ENCODE measurements at places on chromosomes 1 and 21.

GRCh38 chr1:22339237-22339636 lies 112.4 kb upstream of the ZBTB40 start:
- DNase-seq = no peak

- DNase-seq = no peak
Observed at GRCh38 chr1:204216880-204217647, 3.3 kb upstream of the GOLT1A start.

DNA sequence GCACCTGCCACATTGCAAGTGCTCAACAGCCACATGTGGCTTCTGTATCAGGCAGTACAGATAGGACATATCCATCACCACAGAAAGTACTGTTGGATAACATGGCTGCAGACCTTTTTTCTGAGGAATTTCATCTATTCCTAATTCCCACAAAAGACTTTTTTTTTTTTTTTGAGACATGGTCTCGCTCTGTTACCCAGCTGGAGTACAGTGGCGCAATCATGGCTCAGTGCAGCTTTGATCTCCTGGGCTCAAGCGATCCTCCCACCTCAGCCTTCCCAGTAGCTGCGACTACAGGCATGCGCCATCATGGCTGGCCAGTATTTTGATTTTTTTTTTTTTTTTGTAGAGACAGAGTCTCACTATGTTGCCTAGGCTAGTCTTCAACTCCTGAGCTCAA lies 33.3 kb downstream of the YARS1 start:
- DNase-seq = no peak

GRCh38 chr1:207424570-207425131 lies 29.5 kb upstream of the CR2 start:
- peak; percentile 43 for DNase-seq

GRCh38 chr21:43812139-43812821 lies 22.9 kb downstream of the RRP1 start:
- no peak for DNase-seq

DNA sequence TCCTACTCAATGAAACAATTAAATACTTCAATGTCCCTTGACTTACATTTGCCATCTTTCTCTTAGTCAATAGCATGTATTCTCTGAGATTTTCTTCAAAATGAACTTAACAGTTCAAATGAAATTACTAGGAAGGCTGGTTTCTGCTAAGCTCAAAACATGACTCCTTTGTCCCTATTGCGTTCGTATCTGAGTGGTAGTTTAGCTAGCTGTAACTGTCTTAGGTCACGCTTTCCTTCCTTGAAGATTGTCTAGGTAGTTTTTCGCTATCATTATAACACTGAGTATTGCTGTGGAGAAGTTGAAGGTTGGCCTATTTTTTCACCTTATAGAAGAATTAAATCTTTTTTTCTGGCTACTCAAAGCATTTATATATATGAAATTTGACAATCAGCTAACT lies 1535.2 kb downstream of the PLA2G4A start:
- DNase-seq = no peak

- peak; percentile 38 for DNase-seq
Observed at GRCh38 chr1:192986110-192986747, 72.9 kb downstream of the UCHL5 start.

- DNase-seq = no peak
Observed at GRCh38 chr1:160548183-160548582, 25.1 kb upstream of the SLAMF6 start.

DNA sequence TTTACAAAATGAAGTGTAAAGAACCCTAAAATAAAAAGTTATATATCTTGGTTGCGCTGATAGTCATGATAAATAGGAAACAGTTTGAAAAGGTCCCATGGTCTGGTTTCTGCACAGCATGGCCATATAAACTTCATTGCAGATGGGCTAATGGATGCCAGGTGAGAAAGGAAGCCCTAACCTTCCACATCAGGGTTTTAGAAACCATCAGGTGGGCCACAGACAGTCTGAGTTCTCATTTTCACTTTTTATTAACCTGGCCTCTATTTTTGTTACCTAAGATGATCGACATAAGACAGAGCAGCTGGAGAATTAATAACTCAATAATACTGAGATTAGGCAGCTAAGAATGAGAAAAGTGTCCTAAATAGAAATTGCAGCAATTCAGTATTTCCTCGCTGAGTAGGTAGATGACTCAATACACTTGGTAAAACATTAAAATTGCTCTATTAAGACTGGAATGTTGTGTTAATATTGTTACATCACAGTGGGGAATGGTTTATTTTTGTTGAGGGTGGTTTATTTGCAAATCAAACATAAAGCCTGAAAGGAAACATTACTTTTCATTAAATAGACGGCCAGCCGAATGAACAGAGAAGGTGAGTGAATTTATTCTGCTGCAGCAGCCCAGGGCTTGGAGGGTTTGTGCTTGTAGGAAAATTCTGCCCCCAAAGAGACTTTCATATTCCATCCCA lies 21.1 kb downstream of the C1orf21 start:
- DNase-seq = no peak

GRCh38 chr1:205729945-205730610 lies 19.9 kb downstream of the NUCKS1 start:
- no peak for DNase-seq

DNA sequence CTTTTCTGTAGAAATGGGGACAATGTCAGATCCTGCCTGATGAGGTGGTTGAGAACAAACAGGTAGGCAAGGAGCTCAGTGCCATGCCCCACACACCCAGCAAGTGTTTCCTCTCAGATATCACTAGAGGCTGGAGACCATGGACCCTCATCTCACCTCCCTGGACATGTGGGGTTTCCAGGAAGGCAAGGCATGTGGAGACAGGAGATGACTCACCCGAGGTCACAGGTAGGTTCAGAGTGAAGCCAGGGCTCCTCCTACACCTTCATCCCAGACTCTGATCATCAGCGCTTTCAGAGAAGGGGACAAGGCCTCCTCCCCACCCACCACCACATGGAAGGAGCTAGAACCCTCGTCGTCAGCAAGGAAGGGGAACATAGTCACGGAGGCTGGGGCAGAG lies 69.2 kb downstream of the MATN1 start:
- DNase-seq = no peak

DNA sequence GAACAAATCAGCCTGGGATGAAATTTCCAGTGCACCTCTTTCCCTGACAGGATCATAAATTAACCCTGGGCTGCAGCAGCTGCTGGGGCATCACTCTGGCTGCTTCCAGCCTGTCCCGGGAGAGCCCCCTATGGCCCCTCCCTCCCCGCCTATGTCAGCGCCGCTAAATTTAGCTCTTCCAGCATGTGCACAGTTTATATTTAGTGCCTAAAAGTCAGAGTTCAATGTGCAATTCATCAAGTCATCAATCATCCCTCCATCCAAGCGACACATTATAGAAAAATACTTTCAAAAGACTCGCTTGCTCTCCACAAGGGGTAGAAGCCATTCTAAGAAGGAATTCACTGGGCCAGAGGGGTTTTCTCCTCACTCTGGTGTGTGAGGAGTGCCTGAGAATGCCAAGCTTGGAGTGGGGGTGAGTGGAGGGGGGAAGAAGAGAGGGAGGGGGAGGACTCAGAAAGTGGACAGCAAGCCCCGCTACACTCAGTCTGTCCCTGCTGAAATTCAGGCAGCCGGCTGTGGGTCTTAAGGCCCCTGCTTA lies 37.4 kb downstream of the XCL1 start:
- DNase-seq = no peak

DNA sequence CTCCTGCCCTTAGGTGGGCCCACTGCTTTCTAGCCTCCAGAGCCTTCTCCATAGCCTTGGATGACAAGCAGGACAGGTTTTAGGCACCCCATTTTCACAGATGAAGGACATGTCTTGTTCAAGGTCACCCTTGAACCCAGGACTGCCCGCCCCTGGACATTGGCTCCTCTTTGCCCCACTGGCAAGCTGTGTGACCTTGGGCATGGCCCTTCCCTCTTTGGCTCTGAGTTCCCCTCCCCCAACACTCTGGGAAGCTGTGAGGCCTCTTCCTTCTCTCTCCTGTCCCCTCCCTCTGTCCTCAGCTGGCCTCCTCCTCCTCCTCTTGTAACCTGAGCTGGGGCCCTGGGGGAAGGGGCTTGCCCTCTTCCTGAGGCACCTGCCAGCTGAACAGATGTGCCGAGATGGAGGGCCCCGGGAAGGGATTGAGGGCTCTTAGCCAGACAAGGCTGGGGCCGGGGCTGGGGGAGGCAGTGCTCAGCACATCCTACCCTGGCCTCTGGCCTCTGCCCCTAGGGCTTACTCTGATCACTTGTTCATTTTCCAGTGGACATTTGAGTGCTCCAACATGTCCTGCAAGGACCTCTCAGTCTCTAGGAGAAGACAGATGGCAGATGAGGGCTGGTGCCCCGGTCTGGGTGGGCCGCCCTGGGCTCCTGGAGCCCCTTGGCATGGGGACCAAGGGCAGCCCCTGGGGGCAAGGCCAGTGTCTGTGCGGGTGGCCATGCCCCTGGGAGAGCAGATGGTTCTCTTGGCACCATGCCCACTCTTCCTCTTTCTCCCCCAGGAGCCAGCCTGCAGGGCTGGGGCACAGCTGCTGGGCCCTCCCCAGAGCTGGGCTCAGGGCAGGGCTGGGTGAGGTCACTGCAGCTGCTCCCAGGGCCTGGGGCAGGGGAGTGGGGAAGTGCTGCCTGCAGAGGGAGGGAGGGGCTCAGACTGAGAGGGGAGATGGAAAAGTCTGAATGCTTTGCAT lies 10.7 kb downstream of the FOXO6 start:
- no peak for DNase-seq

- DNase-seq = no peak
Observed at GRCh38 chr1:226069811-226070489, 7.4 kb downstream of the H3-3A start.

DNA sequence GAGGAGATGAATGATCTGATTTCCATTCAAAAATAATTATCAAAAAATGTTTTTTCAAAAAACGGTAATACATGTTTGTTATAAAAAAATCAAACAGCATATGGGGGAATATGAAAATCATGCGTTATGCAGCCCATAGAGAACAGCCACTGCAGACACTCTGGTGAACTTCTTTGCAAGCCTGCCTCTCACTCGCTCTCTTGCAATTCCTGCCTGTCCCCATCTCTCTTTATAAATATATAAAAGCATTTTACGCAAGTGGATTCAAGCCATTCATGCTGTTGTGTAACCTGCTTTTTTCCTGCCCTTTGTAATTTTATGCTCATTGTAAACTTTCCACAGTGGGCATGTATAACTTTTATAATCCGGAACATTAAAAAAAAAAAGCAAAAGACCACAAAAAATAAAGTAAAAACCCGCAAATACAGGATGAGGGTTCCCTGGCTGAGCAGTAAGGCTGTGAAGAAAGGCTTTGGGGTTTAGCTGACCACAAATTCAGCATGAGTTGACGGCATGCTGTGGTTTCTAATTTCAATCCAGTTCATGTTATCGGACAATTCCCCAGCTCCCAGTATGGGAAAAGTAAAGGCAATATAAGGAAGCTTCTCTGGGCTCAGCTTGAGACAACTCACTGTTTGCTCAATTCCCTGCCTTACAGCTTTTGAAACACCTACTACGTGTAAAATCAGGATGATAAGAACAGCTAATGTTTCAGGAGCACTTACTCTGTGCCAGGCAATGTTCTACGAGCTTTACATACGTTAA lies 52.8 kb upstream of the ZBTB40 start:
- no peak for DNase-seq

All from hematopoietic multipotent progenitor cell treated with erythropoietin and hydrocortisone succinate and interleukin-3 and kit ligand, for 6 days (in vitro differentiated cells).